ENCODE measurements at places on chromosomes 2 and 18.

DNA sequence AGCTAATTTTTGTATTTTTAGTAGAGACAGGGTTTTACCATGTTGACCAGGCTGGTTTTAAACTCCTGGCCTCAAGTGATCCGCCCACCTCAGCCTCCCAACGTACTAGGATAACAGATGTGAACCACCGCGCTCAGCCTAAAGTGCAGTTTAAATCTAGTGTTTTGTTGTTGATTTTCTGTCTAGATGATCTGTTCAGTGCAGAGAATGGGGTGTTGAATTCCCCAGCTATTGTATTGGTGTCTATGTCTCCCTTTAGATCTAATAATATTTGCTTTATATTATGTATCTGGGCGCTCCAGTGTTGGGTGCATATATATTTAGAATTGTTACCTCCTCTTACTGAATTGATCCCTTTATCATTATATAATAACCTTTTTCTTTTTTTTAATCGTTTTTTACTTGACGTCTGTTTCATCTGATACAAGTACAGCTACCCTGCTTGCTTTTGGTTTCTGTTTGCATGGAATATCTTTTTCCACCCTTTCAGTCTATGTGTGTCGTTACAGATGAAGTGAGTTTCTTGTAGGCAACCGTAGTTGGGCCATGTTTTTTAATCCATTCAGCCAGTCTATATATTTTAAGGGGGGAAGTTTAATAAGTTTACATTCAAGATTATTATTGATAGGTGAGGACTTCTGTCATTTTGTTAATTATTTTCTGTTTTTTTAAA is 34.3 kb downstream of the GALM start:
- no peak for DNase-seq

GRCh38 chr2:240501531-240501991 is 56.2 kb downstream of the ANKMY1 start:
- no peak for DNase-seq

GRCh38 chr18:40163254-40163653 is 1791.8 kb upstream of the PIK3C3 start:
- no peak for DNase-seq

DNA sequence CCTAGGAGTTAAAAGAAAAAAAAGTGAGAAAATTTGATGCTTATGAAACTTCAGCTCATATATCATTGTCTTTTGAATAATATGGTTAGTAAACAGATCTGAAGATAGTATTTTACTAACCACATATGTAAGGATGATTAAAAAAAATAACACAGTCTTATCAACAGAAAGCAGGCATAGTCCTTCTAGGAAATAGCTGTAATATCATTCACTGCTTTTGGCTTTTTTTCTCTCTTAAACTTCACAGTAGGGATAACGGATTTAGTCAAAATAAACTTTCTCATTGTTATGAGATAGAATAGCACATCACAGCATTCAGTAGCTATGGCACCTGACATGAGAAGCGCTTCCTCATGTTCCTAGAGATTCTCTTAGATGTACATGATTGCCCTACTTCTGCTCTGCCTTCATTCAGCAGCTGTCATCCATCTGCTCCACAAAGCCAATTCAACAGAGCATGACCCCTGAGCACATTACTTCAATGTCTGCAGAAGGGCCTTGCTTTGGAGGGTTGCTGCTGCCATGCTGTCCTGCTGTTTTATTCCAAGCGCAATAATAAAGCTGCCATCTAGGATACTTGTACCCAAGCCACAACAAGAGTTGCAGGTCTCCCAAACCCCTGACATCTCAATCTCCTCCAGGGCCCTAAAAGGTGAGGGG is 67.0 kb downstream of the TTC21B start:
- no peak for DNase-seq

DNA sequence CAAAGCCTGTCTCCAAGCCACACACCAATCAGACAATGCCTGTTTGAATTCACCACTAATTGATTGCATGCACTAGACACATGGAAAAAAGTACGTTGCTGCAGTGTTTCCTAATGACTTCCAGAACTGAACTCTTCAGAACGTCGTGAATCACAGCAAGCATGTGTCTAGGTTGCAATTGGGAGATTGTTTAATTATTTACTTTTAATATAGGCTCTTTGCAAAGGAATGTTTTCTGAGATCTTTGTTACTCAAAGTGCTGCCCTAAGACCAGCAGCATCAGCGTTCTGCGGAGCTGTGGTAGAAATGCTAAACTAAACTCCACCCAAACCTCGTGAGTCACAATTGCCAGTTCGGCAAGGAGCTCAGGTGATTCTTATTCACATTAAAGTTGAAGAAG is 52.7 kb upstream of the CCDC68 start:
- no peak for DNase-seq
